ENCODE measurements at places on chromosomes 13 and 19. TPM values are rescaled to one million over a fixed set of nuclear protein-coding genes. Genes with fewer than 3 reads are reported as not detected.

PSG2 gene
- not detected for total RNA-seq

ZNF763 gene
- total RNA-seq: 6.0 TPM

ZNF90 gene
- total RNA-seq: 7.3 TPM

TMEM145 gene
- total RNA-seq: 40.8 TPM

SAFB2 gene
- 65.1 TPM for total RNA-seq

CD22 gene
- not detected for total RNA-seq

SLC17A7 gene
- 3.8 TPM for total RNA-seq

FAM83E gene
- not detected for total RNA-seq

BLVRB gene
- 12.0 TPM for total RNA-seq

RGS9BP gene
- 1.1 TPM for total RNA-seq

GRCh38 chr13:79403113-79403512 lies 2.9 kb downstream of the RBM26 start:
- DNase-seq: no peak

- DNase-seq: no peak
These were observed 46.0 kb downstream of the WDFY2 start for GRCh38 chr13:51630288-51630615.

- peak; percentile 14 for DNase-seq
These were observed 1.5 kb upstream of the CEACAM5 start for GRCh38 chr19:41706741-41707501.

- DNase-seq: no peak
These were observed 2.1 kb downstream of the CILP2 start for GRCh38 chr19:19540064-19540714.

DNA sequence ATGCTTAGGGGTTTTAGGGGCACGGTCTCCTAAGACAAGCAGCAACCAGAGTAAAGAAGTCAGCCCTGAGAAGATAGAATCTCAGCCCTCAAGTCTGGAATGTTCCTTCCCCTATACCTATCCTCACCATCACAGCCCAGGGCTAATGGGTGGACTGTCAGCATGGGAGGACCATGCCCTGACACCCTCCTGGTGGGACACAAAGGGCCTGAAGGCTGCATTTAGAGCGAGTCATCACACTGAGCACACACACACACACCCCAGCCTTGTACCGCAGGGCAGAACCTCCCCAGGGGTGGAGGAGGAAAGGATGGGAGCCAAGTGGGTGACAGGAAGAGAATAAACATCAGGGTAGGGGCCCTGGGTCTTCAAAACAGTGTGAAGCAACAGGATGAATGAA lies 174.8 kb upstream of the SERP2 start:
- DNase-seq: no peak

- DNase-seq: no peak
These were observed 18.5 kb downstream of the MYBPC2 start for GRCh38 chr19:50451223-50451534.

DNA sequence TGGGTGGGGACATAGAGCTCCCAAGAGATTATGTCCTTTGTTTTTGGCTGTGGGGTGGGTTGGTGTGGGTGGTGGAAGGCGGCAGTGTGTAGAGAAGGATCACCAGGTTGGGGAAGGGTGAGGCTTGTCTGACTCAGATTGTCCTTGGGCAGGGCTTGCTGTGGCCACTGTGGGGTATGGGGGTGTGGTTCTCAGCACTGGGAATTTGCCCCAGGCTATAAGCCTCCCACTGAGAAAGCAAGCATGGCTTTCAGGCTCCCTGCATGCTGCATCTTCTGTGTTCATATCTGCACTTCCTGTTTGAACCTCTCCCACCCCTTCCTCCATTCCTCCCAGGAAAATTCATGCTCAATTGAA lies 34.9 kb downstream of the DNAJC15 start:
- DNase-seq: no peak

DNA sequence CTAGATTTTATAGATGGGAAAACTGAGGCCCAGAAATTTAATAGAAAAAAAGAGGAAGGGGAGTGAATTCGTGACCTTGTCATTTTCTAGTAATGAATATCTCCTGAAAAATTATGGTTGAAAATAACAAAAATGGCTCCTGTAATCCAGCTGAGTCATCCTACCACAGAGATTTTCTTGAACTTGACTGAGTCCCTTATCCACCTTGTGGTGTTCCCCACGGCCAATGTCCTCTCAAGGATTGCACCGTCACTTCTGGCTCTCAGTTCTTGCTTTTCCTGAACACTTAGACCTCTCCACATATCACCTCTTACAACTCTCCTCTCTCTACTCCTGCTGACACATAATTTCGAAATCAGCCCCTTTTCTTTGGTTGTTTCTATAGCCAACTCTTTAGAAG lies 1.2 kb upstream of the KATNAL1 start:
- DNase-seq: no peak

DNA sequence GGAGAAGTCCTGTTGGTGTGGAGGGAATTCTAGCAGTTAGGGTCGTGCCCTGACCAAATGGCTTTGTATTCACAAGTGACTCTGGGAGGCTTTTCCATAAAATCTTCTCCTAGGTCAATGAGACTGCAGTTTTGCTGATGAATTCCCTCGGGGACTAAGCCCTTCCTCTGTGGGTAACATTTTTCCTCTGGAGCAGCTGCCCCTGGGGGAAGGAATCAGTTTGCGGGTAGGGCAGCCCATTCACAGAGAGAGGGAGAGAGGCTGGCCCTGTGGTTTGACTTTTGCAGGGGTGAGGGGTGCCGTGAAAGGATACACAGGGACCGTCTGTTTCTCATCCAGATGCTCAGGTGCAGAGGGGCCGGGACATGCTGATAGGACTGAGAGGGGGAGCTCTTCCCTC lies 67.3 kb downstream of the ERICH6B start:
- DNase-seq: no peak

DNA sequence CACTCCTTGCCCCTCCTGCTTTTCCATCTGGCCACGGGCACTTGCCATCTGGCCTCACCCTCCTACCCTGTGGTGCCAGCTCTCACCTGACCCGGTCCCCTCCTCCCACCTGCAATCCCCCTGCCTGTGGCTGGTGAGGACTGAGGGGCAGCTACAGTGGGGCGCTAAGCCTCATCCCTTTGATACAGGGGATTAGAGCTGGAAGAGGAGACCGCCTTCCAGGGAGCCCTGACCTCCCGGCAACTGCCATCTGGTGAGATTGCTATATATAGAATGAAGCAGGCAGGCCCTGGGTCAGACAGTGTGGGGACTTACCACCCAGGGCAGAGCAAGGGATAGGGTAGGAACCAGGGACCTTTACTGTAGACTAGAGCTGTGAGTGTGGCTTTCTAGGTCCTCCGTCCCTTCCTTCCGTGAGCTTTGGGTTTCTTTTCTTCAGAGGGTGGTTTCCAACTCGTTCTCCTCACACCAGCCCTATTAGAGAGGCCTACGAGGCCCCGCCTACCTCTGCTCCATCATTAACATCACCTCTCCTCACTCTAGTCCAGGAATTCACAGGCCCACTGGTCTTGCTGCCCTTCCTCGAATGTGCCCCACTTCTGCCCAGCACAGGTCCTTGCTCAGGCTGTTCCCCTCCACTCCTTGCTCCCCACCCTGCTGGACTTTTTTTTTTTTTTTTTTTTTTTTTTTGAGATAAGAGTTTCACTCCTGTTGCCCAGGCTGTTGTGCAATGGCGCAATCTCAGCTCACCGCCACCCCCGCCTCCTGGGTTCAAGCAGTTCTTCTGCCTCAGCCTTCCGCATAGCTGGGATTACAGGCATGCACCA lies 7.7 kb downstream of the KASH5 start:
- peak; percentile 90 for DNase-seq

DNA sequence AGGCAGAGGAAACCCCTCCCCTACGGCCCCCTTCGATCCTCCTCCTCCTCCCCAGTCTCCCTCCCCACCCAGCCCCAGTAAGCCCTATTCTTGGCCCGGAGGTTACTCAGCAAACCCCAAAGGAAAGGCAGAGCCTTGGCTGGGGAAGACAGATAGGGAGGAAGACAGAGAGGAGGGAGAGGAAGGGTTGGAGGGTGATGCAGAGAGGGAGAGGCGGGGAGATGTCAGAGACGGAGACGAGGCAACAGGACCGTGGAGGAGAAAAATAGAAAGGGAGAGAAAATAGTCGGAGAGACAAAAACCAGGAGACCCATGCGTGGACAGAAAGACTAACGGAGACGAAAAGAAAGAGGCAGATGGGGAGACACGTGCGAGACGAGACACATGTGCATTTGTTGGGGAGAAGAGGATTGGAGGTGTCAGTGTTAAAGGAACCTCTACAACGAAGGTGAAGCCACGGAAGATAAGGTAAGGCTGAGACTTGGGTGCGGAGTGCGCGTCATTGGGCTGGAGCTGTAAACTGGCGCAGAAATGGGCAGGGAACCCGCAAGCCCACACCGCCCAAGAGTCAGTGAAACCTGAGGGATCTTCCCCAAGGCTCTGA lies 2.9 kb downstream of the TGFB1 start:
- DNase-seq: no peak

GRCh38 chr13:26914624-26915023 lies 154.0 kb upstream of the GPR12 start:
- no peak for DNase-seq

DNA sequence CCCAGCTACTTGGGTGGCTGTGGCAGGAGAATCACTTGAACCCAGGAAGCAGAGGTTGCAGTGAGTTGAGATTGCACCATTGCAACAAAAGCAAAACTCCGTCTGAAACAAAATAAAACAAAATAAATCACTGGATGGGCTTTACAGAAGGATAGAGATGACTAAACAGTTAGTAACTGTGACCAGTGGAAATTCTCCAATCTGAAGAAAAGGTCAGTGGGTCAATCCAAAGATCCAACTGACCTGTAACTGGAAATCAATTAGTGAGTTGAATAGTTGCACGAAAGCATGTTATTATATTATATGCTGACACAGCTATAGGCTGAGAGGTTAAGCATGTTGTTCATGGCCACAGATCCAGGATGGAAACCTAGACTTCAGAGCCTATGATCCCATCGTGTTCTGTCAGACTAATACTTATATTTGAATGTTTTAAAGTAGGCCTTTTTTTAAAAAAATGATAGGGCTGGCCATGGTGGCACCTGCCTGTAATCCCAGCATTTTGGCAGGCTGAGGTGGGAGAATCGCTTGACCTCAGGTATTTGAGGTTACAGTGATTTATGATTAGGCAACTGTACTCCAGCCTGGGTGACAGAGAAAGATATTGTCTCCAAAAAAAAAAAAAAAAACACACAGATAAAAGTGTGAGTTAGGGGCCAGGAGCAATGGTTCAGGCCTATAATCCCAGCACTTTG lies 1.4 kb downstream of the ECH1 start:
- no peak for DNase-seq

DNA sequence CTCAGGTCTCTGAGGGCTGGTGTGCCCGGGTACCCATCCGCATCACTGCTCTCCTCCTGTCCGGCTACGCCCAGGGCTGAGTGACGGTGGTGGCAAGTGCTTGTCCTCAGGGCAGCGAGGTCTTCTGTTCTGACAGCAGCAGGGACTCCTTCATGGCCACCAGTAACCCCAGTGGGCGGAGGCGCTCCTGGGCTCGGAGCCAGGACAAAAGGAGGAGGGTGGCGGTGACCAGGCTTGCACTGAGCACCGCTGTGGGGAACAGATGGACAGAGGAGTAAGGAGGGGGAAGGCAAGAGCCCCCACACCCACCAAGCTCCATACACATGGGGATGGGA lies 5.8 kb downstream of the CD320 start:
- DNase-seq: peak; percentile 32

GRCh38 chr13:114109641-114110041 lies 22.8 kb downstream of the RASA3 start:
- DNase-seq: no peak

GRCh38 chr19:3963458-3964255 lies 7.2 kb downstream of the DAPK3 start:
- DNase-seq: no peak

DNA sequence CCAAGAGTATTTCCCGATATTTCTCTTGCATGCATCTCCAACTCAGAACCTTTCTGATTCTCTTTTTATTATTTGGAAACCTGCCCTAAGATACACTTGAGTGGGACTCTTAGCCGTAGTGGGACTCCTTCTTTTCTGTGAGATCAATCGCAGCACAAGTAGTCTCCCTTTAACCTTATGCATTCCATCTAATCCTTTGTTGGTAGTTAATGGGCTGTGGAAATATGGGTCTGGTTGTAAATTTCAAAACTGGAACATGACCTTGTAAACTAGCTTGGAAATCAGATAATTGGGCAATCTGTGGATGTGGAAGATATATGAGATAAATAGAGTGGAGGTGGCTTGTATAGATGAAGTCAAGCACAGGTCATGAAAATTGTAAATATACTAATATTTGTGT lies 350.0 kb downstream of the NDFIP2 start:
- no peak for DNase-seq

- peak; percentile 90 for DNase-seq
These were observed at the start of gene TMEM145 for GRCh38 chr19:42313096-42313839. TSS of gene TMEM145 (plus strand) at chr19:42313309. CDS start at chr19:42313377, 68 bp downstream.

GRCh38 chr13:91540158-91540736 lies 141.8 kb downstream of the GPC5 start:
- no peak for DNase-seq

GRCh38 chr13:73757481-73758233 lies 376.5 kb downstream of the KLF12 start:
- DNase-seq: no peak

DNA sequence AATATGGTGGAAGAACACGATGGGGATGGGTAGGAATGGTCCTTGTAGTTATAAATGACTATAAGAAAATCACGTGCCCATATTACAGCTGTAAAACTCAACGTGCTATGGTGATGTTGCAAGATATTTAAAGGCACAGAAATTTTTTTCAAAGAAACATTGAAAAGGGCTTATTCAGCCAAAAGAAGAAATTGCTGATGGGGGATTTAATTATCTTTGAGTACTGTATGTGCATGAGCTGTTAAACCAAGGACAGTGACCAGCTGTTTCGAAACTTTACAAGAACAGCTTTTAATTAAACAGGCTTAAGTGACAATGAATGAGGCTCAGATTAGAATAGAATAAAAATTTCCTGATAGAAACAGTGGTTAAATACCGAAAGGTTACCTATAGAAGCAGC lies 339.0 kb downstream of the HS6ST3 start:
- no peak for DNase-seq

DNA sequence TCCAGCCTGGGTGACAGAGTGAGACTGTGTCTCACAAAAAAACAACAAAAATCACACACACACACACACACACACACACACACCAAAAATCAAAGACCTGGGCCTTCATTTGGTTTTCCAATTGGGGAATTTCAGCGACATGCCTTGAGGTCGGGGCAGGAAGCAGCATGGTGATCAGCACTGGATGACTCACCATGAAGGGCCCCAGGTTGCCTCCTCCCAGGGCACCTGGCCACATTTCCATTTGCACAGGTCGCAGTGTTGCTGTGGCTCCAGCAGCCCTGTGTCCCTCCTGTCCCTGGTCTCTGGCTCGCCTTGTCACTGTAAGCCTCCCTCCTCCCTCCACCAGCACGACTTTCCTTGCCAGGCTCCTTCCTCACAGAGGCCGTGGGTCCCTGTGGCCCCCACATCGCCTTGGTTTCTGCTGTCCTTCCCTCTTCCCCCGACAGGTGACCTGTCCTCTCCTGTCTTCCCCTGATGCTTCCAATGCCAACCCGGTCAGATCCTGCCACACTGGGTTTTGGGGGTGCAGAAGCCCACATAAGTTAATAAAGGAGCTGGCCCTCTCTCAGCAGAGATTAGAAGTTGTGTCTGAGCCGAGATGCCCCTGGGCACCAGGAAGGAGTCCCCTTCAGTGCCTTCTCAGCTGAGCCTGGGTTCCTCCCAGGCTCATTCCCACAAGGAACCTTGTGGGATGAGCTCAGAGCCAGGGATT lies 66.7 kb downstream of the GPR12 start:
- no peak for DNase-seq
